Endothelial cell of umbilical vein (primary cell): ENCODE measurements at places on chromosomes 1 and 21. TPM values are rescaled to one million over a fixed set of nuclear protein-coding genes. Genes with fewer than 3 reads are reported as not detected.

- peak overlapping the region; percentile 5 for H3K27ac ChIP-seq
- no peaks in the 10 kb centered on the region for H3K27me3 ChIP-seq
- H3K4me1 ChIP-seq = peaks cover 25% of the 10 kb centered on the region
- peak overlapping the region; percentile 49 for H3K4me3 ChIP-seq
- peak; percentile 56 for DNase-seq
Observed at GRCh38 chr1:32201011-32201855, 838 bp downstream of the CCDC28B start.

DNA sequence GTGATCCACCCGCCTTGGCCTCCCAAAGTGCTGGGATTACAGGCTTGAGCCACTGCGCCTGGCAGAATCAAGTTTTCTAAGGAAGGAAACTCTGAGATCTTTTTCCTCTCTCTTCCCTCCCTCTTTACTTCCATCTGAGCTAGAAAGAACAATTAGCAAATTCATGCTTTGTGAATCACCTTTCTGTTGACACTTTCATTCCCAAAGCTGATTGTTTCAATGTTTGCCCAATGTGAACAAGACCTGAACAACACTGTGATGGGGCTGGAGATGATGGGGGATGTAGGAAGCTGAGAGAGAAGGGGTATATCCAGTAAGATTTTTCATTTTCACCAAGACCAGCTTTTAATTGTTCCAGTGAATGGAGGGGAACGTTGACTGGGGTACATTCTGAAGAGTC lies 5.7 kb upstream of the TENT5B start:
- no peak overlapping the region for H3K4me3 ChIP-seq
- H3K27me3 ChIP-seq = no peaks in the 10 kb centered on the region
- peak overlapping the region; percentile 16 for H3K27ac ChIP-seq
- H3K36me3 ChIP-seq = no peaks in the 10 kb centered on the region
- peaks cover 7% of the 10 kb centered on the region for H3K4me1 ChIP-seq

DNA sequence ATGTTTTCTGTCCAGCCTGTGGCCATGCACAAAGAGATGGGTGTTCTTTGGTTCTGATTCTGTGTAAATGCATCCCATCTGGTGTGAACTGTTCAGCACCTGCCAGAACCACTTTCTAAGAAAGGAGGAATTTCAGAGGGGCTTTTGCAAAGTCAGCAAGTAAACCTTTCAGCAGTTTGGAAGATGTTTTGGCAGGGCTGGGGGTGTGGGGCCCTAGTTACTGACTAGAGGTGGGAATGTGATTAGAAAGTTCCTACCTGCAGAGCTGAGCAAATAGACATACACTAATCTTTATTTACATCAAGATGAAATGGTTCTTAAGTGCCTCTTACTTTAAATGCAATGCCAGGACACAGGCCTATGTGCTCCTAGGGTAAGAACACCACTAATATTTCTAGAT lies 378.1 kb upstream of the USP24 start:
- H3K4me1 ChIP-seq = no peaks in the 10 kb centered on the region
- DNase-seq = no peak
- no peaks in the 10 kb centered on the region for H3K27me3 ChIP-seq

DNA sequence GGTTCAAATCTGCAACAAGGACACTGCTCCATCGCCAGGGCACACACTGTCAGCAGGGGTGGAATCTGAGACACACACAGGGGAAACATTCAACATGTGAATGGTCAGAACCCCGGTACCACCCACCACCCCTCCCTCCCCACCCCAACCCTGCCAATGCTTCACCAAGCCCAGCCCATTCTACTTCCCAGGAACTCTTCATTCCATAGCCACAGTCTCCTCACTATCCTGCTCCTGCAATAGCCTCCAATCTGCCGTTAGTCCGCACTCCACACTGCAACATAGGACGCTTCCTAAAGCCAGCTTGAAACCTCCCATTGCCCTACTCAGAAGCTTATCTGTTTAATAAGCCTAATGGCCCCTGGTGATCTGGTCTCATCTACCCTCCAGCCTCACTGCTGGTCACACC lies 7.5 kb upstream of the RAB3B start:
- H3K4me3 ChIP-seq = no peak overlapping the region
- no peaks in the 10 kb centered on the region for H3K4me1 ChIP-seq
- no peak overlapping the region for H3K27ac ChIP-seq
- no peaks in the 10 kb centered on the region for H3K36me3 ChIP-seq
- H3K27me3 ChIP-seq = peaks cover 3% of the 10 kb centered on the region

DNA sequence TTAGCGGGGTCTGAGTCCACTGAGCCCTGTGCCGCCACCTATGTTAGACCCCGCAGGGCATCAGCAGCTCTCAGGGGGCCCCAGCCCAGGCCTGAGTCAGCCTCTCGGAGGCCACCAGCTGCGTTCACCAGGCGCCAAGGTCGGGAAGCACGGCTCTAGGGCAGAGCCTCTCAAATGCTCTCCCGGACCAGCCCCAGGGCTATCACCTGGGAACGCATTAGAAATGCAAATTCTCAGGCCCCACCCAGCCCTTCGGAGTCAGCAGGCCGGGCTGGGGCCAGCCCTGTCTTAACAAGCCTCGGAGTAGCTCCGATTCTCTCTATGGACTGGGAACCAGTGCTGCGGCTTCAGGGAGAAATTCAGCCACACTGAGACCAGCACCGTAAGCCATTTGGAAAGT lies 37.2 kb upstream of the TSPEAR start:
- H3K27me3 ChIP-seq = peaks cover 12% of the 10 kb centered on the region
- no peak overlapping the region for H3K4me3 ChIP-seq
- H3K4me1 ChIP-seq = peaks cover 20% of the 10 kb centered on the region
- H3K36me3 ChIP-seq = no peaks in the 10 kb centered on the region
- no peak for DNase-seq

GRCh38 chr1:28111157-28111556 lies 22.7 kb upstream of the EYA3 start:
- no peaks in the 10 kb centered on the region for H3K27me3 ChIP-seq
- H3K4me3 ChIP-seq = no peak overlapping the region
- no peaks in the 10 kb centered on the region for H3K36me3 ChIP-seq
- H3K4me1 ChIP-seq = peaks cover 21% of the 10 kb centered on the region

- H3K36me3 ChIP-seq = no peaks in the 10 kb centered on the region
- no peak for DNase-seq
- H3K4me1 ChIP-seq = no peaks in the 10 kb centered on the region
- no peaks in the 10 kb centered on the region for H3K27me3 ChIP-seq
- no peak overlapping the region for H3K4me3 ChIP-seq
Observed at GRCh38 chr1:92899780-92900179, 61.5 kb downstream of the DIPK1A start.

DNA sequence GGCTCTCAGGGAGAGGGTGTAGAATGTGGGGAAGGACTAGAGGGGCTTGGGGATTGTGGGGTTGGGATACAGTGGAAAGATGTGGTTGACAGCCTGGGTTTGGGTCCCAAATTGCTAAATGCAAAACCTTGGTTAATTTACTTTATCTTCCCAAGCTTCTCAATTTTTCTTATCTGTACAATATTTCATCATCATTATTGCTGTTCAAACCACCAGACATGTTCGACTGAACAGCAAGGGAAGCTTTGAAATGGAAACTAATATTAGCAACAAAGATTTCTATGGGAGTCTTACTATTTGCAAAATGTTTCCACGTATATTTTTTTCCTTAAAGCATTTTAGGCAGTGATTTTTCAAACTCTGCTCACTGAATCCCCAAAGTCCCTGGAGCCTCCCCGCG lies 67.0 kb upstream of the KAZN start:
- H3K27me3 ChIP-seq = no peaks in the 10 kb centered on the region
- H3K36me3 ChIP-seq = no peaks in the 10 kb centered on the region
- no peaks in the 10 kb centered on the region for H3K4me1 ChIP-seq
- H3K4me3 ChIP-seq = no peak overlapping the region

- no peak overlapping the region for H3K4me3 ChIP-seq
- peaks cover 5% of the 10 kb centered on the region for H3K4me1 ChIP-seq
- DNase-seq = peak; percentile 21
- no peaks in the 10 kb centered on the region for H3K36me3 ChIP-seq
- no peaks in the 10 kb centered on the region for H3K27me3 ChIP-seq
Observed at GRCh38 chr21:31136891-31137290, 98.6 kb upstream of the KRTAP19-8 start.

DNA sequence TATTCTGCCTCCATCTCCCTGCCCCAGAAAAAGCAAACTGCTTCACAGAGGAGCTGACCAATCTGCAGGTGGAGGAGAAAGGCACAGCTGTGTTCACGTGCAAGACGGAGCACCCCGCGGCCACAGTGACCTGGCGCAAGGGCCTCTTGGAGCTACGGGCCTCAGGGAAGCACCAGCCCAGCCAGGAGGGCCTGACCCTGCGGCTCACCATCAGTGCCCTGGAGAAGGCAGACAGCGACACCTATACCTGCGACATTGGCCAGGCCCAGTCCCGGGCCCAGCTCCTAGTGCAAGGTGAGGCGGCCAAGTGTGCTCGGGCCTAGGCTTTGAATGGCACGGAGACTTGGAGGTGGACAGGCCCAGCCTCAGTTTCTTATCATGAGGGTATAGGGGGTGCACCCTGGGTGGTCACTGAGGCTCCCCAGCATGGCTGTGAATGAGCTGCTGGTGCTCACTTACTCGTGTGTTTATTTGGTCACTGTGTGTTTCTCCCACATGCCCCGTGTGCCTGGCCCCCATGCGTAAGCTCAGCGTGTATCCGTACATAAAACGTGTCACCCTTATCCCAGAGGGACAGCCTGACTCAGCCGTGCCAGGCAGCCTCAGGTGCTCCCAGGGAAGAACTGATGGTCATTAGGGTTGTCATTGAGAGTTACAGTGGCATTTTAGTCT lies 75.8 kb downstream of the OBSCN start:
- H3K27ac ChIP-seq = no peak overlapping the region
- H3K4me1 ChIP-seq = no peaks in the 10 kb centered on the region
- DNase-seq = no peak
- H3K36me3 ChIP-seq = no peaks in the 10 kb centered on the region

- no peaks in the 10 kb centered on the region for H3K27me3 ChIP-seq
- H3K4me3 ChIP-seq = no peak overlapping the region
- DNase-seq = peak; percentile 17
- peaks cover 13% of the 10 kb centered on the region for H3K4me1 ChIP-seq
Observed at GRCh38 chr1:197663162-197663953, 111.9 kb downstream of the DENND1B start.

GRCh38 chr1:177591155-177591554 lies 378.7 kb downstream of the SEC16B start:
- no peaks in the 10 kb centered on the region for H3K36me3 ChIP-seq
- no peak for DNase-seq
- H3K4me1 ChIP-seq = no peaks in the 10 kb centered on the region
- H3K27me3 ChIP-seq = no peaks in the 10 kb centered on the region
- no peak overlapping the region for H3K27ac ChIP-seq

DNA sequence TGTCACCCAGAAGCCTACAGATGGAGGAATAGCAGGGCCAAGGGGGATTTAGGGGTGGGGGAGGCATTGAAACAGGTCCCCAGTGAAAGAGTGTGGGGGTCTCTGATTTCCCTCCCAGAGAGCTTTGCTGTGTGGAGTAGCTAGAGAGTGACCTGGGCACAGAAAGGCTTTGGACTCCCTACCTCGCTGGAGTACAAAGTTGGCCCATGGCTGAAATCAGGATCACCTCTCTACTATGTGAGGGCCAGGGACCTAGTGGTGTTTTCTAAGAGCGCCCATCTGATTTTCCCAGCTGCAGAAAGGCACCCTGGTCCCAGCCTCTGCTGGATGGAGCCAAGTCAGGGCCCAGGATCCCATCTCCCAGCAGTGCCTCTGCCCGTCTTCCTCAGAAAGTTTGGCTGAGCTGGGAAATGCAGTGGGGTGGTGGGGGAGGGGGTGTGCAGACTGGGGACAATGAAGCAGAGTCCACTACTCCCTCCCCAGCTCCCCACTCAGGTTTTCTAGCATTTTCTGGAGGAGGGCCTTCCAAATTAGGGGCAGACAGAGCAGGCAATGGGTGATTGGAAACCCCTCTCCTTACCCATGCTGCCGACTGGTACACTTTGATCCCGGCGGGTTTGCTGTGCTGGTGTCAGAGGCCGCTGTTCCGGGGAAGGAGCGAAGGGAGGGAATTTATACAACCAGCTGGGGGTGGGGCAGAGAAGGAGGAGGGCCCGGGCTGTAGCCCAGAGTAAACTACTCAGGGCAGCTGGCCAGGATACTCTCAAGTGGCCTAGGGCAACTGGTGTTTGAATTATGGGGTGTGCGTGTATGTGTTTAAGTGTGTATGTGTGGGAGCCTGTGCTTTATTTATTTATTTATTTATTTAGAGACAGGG lies at the start of gene SELENBP1:
SELENBP1 (minus strand) TSS at position 648 of the 877 bp plus-strand sequence; CDS start at position 584, 64 bp downstream.
- H3K36me3 ChIP-seq = no peaks in the 10 kb centered on the region
- no peak within 1 kb of the TSS for H3K27ac ChIP-seq
- H3K4me3 ChIP-seq = peak within 1 kb of the TSS; percentile 29
- DNase-seq = peak; percentile 64
- H3K27me3 ChIP-seq = no peaks in the 10 kb centered on the region

GRCh38 chr1:165954940-165955339 lies 127.5 kb downstream of the UCK2 start:
- no peaks in the 10 kb centered on the region for H3K27me3 ChIP-seq
- no peak overlapping the region for H3K27ac ChIP-seq
- DNase-seq = no peak
- no peaks in the 10 kb centered on the region for H3K4me1 ChIP-seq

- no peak overlapping the region for H3K27ac ChIP-seq
- no peaks in the 10 kb centered on the region for H3K36me3 ChIP-seq
- no peak overlapping the region for H3K4me3 ChIP-seq
- DNase-seq = no peak
Observed at GRCh38 chr21:34911360-34911759, 137.7 kb downstream of the RUNX1 start.

DNA sequence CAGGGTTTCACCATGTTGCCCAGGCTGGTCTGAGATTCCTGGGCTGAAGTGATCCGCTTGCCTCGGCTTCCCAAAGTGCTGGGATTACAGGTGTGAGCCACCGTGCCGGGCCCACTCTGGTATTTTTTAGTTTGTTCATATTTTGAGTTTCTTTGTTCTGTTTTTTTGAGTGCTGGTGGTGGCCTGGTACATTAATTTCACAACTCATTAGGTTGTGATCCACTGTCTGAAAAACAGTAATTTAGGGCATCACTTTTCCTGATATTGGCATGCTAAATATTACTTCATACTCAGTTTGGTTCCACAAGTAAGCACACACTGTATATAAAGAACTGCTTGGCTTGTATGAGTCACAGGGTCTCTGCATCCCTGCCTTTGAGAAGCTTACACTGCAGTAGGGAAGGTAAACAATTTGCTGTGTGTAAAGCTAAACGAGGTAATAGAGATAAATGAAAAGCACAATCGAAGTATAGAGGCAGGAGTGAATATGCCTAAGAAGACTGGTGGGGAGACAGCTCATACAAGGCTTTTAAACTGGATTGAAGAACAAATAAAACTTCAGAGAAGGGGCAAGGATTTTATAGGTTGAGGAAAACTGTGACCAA lies 7.7 kb downstream of the SNX27 start:
- peak; percentile 30 for DNase-seq
- H3K4me1 ChIP-seq = no peaks in the 10 kb centered on the region
- no peaks in the 10 kb centered on the region for H3K27me3 ChIP-seq
- no peak overlapping the region for H3K27ac ChIP-seq

Gene CELA2A
- not detected in 2 replicates for polyA plus RNA-seq

Gene SYNC
- 2.5 and 3.5 TPM in 2 replicates for polyA plus RNA-seq

Gene THBS3
- polyA plus RNA-seq = 25.7 and 29.4 TPM in 2 replicates

Gene C1QC
- not detected in 2 replicates for polyA plus RNA-seq

Gene WNT2B
- polyA plus RNA-seq = 0.92 and 1.5 TPM in 2 replicates

Gene CLCA4
- not detected in 2 replicates for polyA plus RNA-seq
